Psoas muscle (tissue), 8 donors: ENCODE measurements at places on chromosomes 12 and 14. TPM values are rescaled to one million over a fixed set of nuclear protein-coding genes. Genes with fewer than 3 reads are reported as not detected.

Gene ACTN1
- 15.0 TPM for total RNA-seq

Gene TAS2R8
- total RNA-seq = not detected

Gene FMNL3
- 7.4 TPM for total RNA-seq

Gene HAL
- total RNA-seq = not detected

Gene TULP3
- 8.9 TPM for total RNA-seq

Gene GPR132
- 0.34 TPM for total RNA-seq

Gene AQP5
- not detected for total RNA-seq

Gene KCNMB4
- 0.65 TPM for total RNA-seq

Gene ACOT4
- 0.60 TPM for total RNA-seq

Gene TAS2R31
- 0.34 TPM for total RNA-seq

Gene CCDC88C
- 2.4 TPM for total RNA-seq

Gene NPFF
- total RNA-seq = not detected

Gene RPL10L
- not detected for total RNA-seq

Gene KLRK1
- 0.47 TPM for total RNA-seq

Gene DBX2
- total RNA-seq = 0.08 TPM
